ENCODE measurements at places on chromosomes 11 and 22.
A peak's percentile ranks its signal among the peaks of the same experiment; 100 is the strongest.

- peak overlapping the region; percentile 15 for H3K4me3 ChIP-seq
- H3K27me3 ChIP-seq, result no peaks in the 10 kb centered on the region
- peak overlapping the region; percentile 96 for H3K27ac ChIP-seq
- H3K36me3 ChIP-seq, result no peaks in the 10 kb centered on the region
- DNase-seq, result no peak
Observed at GRCh38 chr11:10900681-10901415, 43.0 kb upstream of the ZBED5 start.

DNA sequence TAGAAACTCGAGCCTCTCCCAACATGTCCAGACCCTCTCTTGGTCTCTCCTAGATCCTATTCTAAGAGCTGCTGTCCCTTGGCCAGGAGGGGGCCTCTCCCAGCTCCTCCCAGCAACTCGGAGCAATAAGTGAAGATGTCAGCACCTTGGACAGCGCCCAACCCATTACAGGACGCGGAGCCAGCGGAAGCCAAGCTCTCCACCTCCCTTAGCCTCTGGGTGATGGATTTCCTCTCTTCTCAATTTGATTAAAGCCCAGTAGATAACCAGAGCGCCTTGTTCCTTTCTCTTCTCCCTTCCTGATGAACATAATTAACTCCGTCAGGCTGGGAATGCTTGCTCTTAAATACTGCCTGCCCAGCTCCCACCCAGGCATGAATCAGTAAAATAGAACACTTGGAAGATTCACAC is 26.2 kb upstream of the TPBGL start:
- no peaks in the 10 kb centered on the region for H3K27me3 ChIP-seq
- no peaks in the 10 kb centered on the region for H3K4me1 ChIP-seq
- no peak overlapping the region for H3K4me3 ChIP-seq

DNA sequence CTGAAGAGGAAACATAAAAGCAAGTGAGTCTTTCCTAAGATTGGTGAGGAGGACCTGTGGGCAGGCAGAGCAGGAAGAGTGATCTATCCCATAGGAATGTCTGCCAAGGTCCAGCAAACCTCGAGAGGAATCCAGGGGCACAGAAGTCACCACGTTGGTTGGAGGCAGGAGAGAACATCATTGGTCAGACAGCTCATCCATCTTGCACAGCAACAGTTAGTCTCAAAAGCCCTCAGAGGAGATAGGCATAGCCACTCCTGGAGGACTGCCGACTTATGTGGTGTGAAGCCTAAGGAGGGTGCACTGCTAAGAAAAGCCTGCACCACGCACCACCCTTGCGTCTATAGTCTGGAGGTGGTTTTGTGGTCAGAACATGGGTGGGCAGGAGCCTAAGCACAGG is 109.1 kb downstream of the RASSF10 start:
- H3K27ac ChIP-seq, result no peak overlapping the region
- no peak for DNase-seq
- no peaks in the 10 kb centered on the region for H3K36me3 ChIP-seq

GRCh38 chr11:34754171-34754823 is 133.4 kb downstream of the EHF start:
- no peaks in the 10 kb centered on the region for H3K36me3 ChIP-seq
- H3K27ac ChIP-seq, result no peak overlapping the region

DNA sequence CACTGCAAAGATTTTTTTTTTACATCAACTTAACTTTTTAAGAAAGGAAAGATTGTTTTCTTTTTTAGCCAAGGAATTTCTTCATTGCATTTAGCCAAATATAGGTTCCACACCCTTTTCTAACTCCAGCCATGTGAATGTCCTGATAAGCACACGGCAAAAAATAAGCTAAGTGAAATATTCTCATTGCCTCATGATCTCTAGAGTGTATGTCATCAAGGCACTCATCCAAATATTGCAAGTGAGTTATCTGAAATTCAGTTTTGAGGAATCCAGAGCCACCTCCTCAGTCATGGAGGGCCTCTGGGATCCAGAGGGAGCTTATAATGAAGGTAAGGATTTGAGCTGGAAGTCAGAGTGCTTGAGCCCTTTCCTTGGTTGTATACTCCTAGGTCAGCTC is 80.0 kb downstream of the BLID start:
- DNase-seq, result no peak
- H3K4me1 ChIP-seq, result peaks cover 4% of the 10 kb centered on the region
- no peak overlapping the region for H3K27ac ChIP-seq
- H3K36me3 ChIP-seq, result no peaks in the 10 kb centered on the region
- no peaks in the 10 kb centered on the region for H3K27me3 ChIP-seq
- no peak overlapping the region for H3K4me3 ChIP-seq

DNA sequence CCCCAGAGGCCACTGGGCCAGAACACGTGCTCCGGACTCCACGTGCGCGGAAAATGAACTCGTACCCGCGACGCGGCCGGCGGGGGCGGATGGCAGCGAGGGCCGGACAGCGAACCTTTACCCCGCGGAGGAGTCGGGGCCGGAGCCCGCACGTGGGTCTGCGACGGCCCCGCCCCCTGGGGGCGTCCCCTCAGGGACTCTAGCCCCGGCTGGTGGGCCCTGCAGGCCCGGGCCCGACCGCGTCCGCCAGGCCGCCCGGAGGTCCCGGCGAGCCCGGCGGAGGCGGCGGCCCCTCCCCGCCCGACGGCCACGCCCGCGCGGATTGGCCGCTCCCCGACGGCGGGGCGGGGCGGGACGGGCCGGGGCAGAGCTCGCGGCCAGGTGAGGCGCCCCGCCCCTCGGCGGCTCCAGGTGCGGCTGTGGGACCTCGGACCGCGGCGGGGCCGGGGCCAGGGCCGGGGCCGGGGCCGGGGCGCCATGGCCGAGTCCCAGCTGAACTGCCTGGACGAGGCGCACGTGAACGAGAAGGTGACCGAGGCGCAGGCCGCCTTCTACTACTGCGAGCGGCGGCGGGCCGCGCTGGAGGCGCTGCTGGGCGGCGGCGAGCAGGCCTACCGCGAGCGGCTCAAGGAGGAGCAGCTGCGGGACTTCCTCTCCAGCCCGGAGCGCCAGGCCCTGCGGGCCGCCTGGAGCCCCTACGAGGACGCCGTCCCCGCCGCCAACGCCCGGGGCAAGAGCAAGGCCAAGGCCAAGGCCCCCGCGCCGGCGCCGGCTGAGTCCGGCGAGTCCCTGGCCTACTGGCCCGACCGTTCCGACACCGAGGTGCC is at the start of gene FAM83F:
Gene FAM83F, plus strand, starts transcription at position 389 of the 827 bp plus-strand sequence. Its CDS starts 89 bp downstream, at position 478.
- no peaks in the 10 kb centered on the region for H3K27me3 ChIP-seq
- no peak within 1 kb of the TSS for H3K27ac ChIP-seq
- no peaks in the 10 kb centered on the region for H3K36me3 ChIP-seq
- peak within 1 kb of the TSS; percentile 52 for H3K4me3 ChIP-seq

DNA sequence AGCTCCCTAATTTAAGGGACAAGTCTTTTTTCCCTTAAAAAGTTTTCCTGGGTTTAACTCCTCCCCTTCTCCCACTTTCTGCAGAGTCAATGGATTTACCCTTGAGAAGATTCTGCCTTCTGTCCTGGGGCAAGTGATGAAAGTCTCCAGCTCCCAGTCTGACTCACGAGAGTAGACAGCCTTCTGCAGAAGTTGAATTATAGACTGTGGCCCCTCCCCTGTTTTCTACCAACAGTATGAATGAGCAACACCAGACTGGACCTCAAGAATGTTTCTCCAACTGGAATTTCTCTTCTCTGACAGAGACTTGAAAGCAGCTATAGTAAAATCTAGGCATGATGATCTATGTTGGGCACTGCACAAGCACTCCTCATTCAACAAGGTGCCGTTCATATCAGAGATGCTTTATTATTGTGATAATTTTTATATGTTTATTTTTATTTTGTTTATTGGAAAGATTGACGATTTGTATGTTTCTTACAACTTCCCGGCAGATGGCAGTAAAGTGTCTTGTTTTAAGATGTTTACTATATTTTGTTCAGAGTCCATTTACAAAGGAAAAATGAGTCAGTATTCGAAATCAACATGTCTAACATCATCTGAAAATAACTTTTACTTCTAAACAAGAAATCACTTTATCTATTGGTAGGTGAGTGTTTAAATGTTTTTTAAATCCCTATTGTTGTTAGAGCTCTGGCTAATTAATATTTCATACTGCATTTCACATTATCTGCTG is 56.6 kb downstream of the LMO2 start:
- H3K36me3 ChIP-seq, result no peaks in the 10 kb centered on the region
- H3K4me1 ChIP-seq, result no peaks in the 10 kb centered on the region
- H3K4me3 ChIP-seq, result no peak overlapping the region
- H3K27me3 ChIP-seq, result no peaks in the 10 kb centered on the region
- DNase-seq, result no peak
- no peak overlapping the region for H3K27ac ChIP-seq

- peaks cover 15% of the 10 kb centered on the region for H3K4me1 ChIP-seq
- no peak for DNase-seq
- H3K27ac ChIP-seq, result no peak overlapping the region
- H3K4me3 ChIP-seq, result no peak overlapping the region
- H3K27me3 ChIP-seq, result no peaks in the 10 kb centered on the region
- H3K36me3 ChIP-seq, result no peaks in the 10 kb centered on the region
Observed at GRCh38 chr11:15972838-15973237, 383.5 kb downstream of the SOX6 start.

DNA sequence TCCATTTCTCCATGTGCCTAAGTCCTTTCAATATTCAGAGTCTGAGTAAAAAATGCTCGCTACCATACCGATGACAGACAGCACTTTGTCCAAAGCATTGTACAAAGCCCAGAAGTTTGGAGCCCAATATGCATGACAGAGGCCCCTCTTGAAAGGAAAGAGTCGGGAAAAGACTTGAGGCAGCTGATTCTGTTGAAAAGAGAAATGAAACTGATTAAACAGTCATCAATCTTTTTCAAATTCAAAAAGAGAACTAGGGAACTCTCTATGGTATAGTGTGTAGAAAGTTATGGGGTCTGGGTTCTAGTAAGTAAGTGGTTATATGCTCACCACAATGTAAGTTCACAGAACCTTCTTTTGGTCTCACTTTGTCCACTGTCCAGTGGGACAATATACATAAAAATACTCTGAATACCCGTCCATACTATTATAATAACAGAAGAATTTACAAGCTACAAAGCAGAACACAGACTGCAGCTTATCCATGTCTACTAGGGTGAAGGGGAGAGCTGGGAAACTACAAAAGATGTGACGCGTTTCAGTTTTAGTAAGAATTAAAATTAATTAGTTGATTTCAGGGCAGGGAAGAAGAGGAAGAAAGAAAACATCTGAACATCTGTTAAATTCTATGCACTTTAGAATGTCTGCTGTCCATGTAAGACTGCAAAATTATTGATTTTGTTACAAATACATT is 26.7 kb downstream of the ALG8 start:
- H3K27ac ChIP-seq, result no peak overlapping the region
- DNase-seq, result no peak
- no peaks in the 10 kb centered on the region for H3K36me3 ChIP-seq
- no peaks in the 10 kb centered on the region for H3K4me1 ChIP-seq
- H3K27me3 ChIP-seq, result no peaks in the 10 kb centered on the region

GRCh38 chr22:38027487-38027886 is 29.7 kb upstream of the PICK1 start:
- no peak overlapping the region for H3K27ac ChIP-seq
- no peak for DNase-seq
- H3K27me3 ChIP-seq, result no peaks in the 10 kb centered on the region

GRCh38 chr11:59957094-59957493 is 6.7 kb upstream of the OOSP4A start:
- no peaks in the 10 kb centered on the region for H3K27me3 ChIP-seq
- H3K36me3 ChIP-seq, result no peaks in the 10 kb centered on the region
- H3K4me3 ChIP-seq, result no peak overlapping the region
- no peak for DNase-seq

DNA sequence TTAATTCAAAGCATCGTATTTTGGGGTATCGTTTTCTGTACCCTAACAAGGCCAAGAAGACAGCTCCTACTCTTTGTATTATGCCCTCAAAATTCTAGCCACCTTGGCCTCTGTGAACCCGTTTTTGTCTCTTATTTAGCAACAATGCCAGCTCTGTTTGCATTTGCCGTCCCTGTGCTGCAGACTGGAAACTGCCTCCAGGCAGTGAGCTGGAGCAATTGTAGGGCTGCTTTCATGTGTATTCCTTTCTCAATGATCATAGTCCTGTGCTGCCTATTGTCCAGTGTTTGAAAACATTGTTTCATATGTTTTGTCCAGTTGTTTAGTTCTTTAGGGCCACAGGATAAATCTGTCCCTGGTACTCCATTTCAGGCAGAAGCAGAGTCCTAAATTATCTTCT is 19.9 kb upstream of the BACE1-AS start:
- no peaks in the 10 kb centered on the region for H3K27me3 ChIP-seq
- H3K36me3 ChIP-seq, result no peaks in the 10 kb centered on the region
- H3K4me1 ChIP-seq, result no peaks in the 10 kb centered on the region

DNA sequence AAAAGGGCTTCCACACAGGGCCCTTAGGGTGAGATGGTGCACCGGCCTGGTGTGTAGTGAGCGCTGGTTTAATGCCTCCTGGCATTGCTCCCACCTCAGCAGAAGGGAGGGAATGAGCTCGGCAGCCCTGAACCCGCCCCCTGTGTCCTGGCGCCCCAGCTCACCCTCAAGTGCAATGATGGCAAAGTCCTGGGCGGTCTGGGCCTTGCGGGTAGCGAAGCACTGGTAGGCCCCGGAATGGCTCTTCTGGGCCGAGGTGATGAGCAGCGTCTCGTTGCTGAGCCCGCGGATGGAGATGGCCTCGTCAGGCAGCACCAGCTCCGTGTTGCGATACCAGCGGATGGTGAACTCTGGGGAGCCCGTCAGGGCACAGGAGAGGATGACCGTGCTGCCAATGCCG is 193.3 kb downstream of the CEP164 start:
- no peak overlapping the region for H3K4me3 ChIP-seq
- no peaks in the 10 kb centered on the region for H3K36me3 ChIP-seq
- H3K4me1 ChIP-seq, result no peaks in the 10 kb centered on the region
- no peak overlapping the region for H3K27ac ChIP-seq

GRCh38 chr11:213111-213510 is 5.6 kb downstream of the RIC8A start:
- DNase-seq, result no peak
- H3K27ac ChIP-seq, result no peak overlapping the region
- H3K4me1 ChIP-seq, result peaks cover 30% of the 10 kb centered on the region
- H3K36me3 ChIP-seq, result peaks cover 53% of the 10 kb centered on the region
- H3K4me3 ChIP-seq, result no peak overlapping the region
- H3K27me3 ChIP-seq, result no peaks in the 10 kb centered on the region

DNA sequence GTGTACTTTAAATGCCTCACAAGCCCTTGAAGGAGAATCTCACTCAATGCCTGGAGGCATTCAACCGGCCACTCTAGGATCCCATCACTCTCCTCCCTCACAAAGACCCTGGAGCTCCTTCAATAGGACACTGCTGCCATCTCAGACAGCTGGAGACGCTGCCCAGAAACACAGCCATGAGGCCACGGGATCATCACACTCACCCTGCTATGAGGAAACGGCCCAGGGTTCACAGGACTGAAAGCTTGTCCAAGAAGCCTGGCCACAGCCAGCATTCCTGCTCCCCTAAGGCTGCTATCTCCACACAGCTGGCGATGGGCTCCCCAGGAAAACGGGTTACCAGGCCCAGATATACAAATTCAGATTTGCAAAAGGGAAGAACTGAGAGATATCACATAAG is 13.2 kb downstream of the CARS1 start:
- H3K4me1 ChIP-seq, result peaks cover 32% of the 10 kb centered on the region
- H3K27me3 ChIP-seq, result no peaks in the 10 kb centered on the region
- H3K27ac ChIP-seq, result peak overlapping the region; percentile 89
- H3K4me3 ChIP-seq, result no peak overlapping the region
- H3K36me3 ChIP-seq, result peaks cover 17% of the 10 kb centered on the region

- peaks cover 11% of the 10 kb centered on the region for H3K4me1 ChIP-seq
- H3K4me3 ChIP-seq, result peak overlapping the region; percentile 11
- DNase-seq, result no peak
Observed at GRCh38 chr11:107957109-107957588, 28.9 kb downstream of the RAB39A start.
